Activated naive CD4-positive, alpha-beta T cell (primary cell): ENCODE measurements at places on chromosomes 1 and 21.

GRCh38 chr1:226304291-226304955 is 4.5 kb downstream of the LIN9 start:
- no peak for DNase-seq

GRCh38 chr1:53862507-53862906 is 24.4 kb upstream of the NDC1 start:
- DNase-seq: no peak

DNA sequence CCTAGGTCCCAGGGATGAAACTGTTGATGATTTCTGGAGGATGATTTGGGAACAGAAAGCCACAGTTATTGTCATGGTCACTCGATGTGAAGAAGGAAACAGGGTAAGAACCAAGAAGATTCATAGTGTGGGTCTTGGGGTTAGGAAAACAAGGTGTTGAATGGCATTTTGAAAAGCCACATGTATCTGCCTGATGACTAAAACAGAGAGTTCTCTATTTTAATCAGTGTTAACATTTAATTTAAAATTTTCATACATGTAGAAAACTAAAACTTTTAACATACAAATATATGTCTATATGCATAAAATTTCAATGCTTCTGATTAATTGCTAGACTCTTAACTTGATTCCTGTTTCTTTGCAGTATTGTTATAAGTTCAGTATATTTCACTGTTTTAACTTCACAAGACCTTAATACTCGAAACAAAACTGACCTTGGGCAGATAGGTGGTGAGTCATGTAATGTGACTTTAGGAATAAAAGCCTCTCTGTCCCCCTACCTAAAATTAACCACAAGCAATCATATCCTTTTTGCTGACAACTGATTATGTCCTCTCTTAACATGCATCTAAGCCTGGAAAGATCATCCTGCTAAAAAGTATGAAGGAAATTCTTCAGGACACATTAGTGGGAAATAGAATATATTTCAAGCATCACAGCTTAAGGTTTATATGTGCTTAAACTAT is 95.6 kb downstream of the PTPRC start:
- no peak for DNase-seq

GRCh38 chr1:22600071-22600816 is 36.2 kb upstream of the C1QA start:
- DNase-seq: no peak

DNA sequence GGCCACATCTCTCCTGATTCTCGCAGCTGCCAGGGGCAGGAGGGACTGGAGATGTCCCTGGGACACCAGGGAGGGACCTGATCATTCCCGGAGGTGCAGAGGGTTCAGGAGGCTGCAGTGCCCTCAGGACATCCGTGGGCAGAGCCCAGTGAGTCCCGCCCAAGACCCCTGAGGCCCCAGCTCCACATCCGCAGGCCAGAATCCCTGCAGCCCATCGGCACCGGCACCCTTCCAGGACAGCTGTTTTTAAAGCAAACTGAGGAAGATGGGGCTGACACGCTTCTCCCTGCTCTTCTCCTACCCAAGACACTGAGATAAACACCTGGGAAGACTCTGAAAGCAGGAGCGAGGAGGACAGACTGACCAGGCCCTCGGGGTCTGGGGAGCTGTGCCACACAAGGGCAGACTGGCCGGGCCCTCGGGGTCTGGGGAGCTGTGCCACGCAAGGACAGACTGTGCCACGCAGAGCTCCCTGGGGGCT is 25.5 kb downstream of the SLC19A1 start:
- DNase-seq: no peak

GRCh38 chr21:26732432-26733221 is 112.6 kb downstream of the ADAMTS1 start:
- no peak for DNase-seq

DNA sequence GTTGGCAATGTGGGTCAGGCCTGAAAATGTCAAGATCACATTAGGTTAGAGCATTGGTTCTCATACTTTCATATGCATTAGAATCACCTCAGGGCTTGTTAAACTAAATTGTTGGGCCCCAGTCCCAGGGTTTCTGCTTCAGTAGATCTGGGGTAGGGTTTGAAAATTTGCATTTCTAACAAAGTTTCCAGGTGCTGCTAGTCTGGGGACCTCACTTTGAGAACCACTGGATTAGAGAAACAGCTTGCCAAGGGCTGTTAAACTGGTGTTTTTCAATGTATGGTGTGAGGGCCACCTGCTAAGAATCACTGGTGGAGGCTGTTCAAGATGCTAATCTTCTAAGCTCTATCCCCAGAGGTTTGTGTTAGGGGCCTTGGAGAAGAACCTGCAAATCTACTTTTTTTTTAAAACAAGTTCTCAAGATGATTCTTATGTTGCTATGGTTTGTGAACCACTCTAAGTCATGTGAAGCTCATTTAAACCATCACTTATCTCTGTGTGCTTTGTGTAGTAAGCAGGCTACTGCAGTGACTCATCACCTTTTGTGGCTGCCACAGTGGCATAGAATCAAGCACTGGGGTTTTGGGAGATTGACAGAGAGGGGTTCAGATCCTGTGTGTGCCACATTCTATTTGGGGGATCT is 152.2 kb downstream of the S1PR1 start:
- no peak for DNase-seq

- no peak for DNase-seq
Measured at GRCh38 chr21:43910460-43910859, 45.4 kb downstream of the AGPAT3 start.

- no peak for DNase-seq
Measured at GRCh38 chr1:16352842-16353535, 709 bp upstream of the FBXO42 start.

DNA sequence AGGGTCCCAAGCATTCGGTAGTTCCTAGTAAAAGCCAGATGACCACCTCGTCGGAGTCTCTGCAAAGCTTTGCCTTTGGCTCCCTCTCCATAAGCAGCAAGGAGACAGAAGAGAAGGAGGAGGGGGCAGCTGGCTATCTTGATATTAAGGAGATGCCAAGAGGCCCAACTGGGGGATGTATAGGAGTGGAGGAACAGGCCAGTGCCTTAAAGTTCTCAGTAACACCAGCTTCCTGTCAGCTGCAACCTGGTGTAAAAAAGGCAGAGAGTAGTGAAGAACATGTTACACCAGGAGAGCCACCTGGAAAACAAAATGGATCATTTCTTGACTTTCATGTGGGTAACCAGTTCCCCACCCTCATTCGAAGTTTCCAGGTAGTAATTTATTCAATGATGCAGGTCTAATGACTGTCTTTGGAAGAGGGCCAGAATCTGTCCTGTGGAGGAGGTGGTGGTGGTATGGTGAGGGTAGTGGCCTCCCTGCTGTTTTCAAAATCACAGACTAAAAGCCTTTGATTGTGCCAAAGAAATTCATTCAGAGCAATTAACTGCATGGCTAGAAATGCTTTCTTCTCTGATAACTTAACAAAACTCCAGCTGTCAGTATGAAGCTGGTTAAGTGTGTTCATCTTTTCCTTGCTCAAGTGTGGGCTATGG is 27.3 kb downstream of the TMEM200B start:
- DNase-seq: no peak

DNA sequence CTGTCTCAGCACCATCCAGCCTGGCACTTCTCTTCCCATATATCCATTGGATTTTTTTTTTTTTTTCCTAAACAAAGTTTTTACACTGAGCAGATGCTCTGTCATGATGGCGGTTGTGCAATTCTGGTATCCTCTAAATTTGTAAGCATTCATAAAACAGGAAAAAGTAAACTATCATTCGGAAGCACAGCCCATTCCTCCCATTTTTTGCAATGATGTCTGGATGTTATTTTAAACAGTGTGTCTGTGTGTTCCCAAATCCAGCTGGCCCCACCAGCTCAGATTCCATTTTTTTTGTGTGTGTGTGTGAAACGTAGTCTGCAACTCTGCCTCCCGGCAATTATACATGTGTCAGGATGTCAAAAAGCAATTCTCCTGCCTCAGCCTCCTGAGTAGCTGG is 33.5 kb downstream of the PDPN start:
- DNase-seq: no peak

DNA sequence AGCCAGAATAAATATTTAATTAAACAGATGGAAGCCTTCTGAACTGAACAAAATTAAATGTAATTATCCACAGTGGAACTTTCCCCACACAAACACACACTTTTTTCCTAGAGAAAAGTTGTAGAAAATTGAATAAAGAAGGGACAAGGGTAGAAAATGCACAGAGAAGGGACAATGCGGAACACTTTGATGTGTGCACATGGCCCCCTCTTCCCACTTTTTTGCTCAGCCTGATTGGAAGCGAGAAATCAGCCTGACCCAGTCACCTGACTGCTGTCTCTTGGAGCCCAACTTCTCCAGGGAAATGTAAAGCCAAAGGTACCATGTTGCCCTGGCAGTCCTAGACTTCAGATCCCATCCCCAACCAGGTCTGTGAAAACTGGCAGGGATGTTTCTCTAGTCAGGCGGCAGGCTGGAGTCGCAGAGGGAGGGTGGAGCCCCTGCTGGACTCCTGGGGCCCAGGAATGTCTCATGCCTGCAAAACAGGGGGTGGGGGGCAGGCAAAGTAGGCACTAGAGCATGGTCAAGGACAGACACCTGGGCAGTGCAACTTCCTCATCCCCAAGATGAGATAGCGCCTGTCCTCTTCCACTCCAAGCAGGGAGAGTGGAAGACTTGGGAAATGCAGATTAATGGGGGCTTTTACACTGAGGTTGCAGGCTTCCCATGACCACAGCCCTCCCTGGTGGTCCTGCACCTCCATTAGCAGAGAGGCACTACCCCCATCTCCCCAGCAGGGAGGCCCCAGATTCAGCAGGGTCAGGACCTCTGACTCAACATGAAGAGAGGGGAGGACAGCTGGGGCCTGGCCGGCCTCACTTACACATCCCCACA is 2.8 kb downstream of the CERS2 start:
- DNase-seq: no peak

DNA sequence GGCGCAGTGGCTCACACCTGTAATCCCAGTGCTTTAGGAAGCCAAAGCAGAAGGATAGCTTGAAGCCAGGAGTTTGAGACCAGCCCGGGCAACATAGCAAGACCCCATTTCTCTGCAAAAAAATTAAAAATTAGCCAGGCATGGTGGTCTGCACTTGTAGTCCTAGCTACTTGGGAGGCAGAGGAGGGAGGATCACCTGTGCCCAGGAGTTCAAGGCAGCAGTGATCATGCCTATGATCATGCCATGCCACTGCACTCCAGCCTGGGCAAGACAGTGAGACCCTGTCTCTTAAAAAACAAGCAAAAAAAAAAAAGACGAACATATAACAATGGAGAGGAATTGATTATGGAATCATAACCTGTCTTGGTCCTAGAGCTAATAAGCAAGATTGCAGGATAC is 45.1 kb downstream of the FBXO42 start:
- DNase-seq: no peak

DNA sequence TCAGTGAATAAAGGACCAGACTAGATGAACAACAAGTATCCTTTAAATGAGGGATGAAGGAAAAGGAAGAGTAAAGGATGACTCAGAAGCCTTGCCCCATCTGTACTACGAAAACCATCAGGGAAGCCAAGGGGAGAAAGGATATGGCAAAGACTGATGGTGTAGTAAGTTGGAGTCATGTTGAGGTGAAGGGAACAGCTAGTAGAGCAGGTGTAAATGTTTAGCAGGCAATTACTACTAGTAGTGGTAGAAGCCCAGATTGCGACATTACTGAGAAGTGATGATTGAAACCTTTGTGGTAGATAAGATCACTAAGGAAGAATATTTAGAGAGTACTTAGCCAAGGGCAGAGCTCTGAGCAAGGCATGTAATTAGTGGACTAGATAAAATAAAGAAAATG is 84.0 kb downstream of the PHTF1 start:
- no peak for DNase-seq

DNA sequence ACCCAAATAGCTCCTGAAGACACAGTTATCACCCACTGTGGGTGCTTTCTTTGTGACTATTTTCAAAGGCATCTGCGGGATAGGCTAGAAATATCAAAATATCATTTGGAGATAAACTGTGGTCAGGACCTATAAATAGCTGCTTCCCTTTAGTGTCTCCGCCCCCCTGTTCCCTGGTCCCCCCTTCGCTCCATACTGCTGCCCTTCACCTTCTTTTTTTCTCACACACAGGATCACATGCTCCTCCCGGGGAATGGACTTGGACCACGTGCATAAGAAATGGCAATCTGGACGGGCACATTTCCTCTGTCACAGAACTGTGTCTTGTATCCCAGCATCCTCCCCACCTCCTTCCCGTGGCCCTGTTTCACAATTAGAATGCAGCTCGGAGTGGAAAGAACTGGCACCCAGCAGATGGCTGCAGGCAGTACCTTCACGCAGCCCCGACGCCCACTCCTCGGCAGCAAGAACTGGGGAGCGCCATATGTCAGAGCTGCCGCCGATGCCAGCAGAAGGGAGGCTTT is 68.8 kb upstream of the SSX2IP start:
- DNase-seq: no peak

- no peak for DNase-seq
Measured at GRCh38 chr1:199855580-199855979, 171.9 kb upstream of the NR5A2 start.

- DNase-seq: no peak
Measured at GRCh38 chr21:44458971-44459711, 3.8 kb downstream of the LRRC3 start.

DNA sequence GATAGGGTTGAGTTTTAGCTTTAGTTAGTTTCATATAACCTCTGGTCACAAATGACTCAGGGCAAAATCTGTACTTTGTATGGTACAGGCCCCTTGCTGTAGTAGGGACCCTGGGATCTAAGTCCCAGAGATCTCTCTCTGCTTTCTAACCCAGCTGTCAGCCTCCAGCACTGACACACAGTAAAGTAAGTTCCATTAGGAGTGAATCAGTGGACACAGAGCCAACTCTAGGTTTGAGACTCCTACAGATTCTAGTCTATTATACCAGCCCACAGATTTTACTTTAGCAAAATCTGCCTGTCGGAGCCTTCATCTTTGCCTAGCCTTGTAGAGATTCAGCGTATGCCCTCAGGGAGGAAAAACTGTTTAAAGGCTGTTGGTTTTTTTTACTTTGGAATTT is 52.5 kb downstream of the ANGPTL1 start:
- DNase-seq: no peak

GRCh38 chr1:208766832-208767231 is 522.6 kb upstream of the PLXNA2 start:
- DNase-seq: no peak

DNA sequence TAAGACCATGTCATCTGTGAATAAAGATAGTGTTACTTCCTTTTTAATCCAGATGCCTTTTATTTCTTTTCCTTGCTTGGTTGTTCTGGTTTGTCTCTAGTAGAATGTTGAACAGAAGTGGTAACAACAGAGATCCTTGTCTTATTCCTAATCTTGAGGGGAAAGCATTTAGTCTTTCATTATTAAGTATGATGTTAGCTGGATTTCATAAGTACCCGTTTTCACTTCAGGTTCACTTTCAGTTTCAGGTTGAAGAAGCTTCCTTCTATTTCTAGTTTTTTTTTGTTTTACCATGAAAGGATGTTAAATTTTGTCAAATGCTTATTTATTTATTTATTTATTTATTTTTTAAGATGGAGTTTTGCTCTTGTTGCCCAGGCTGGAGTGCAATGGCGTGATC is 22.3 kb upstream of the AGPAT3 start:
- DNase-seq: no peak

GRCh38 chr1:116478621-116479020 is 92.2 kb downstream of the CD58 start:
- DNase-seq: no peak
